ENCODE measurements at places on chromosomes 13 and 19. TPM values are rescaled to one million over a fixed set of nuclear protein-coding genes. Genes with fewer than 3 reads are reported as not detected.

DNA sequence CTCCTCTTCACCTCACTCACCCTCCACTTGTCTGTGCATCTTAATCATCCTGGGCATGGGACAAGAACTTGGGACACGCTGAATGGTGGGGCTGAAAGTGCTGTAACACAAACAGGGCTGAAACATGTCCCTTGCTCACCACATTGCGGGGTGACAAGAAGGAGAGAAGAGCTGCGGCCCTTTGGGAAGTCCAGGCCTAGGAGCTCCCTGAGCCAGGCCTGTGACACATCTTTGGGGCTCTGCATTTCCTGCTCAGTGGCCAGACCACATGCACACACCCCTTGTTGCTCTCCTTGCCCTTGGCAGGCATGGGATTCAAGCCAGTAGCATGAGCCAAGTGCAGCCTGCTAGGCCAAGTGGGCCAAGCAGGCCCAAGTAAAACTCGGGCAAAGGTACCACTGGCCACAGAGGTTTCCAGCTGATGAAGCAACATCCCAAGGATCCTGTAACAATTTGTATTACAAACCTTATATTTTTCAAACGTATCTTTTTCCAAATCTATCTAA, 1384.3 kb upstream of the PCDH20 start:
- no peaks in the 10 kb centered on the region for H3K4me1 ChIP-seq
- H3K27me3 ChIP-seq: no peaks in the 10 kb centered on the region
- H3K36me3 ChIP-seq: no peaks in the 10 kb centered on the region
- no peak overlapping the region for H3K27ac ChIP-seq
- H3K4me3 ChIP-seq: no peak overlapping the region

GRCh38 chr19:49042177-49042576, 1.5 kb upstream of the CGB5 start:
- no peak overlapping the region for H3K27ac ChIP-seq
- no peaks in the 10 kb centered on the region for H3K4me1 ChIP-seq
- no peaks in the 10 kb centered on the region for H3K36me3 ChIP-seq
- no peaks in the 10 kb centered on the region for H3K27me3 ChIP-seq
- H3K4me3 ChIP-seq: no peak overlapping the region

DNA sequence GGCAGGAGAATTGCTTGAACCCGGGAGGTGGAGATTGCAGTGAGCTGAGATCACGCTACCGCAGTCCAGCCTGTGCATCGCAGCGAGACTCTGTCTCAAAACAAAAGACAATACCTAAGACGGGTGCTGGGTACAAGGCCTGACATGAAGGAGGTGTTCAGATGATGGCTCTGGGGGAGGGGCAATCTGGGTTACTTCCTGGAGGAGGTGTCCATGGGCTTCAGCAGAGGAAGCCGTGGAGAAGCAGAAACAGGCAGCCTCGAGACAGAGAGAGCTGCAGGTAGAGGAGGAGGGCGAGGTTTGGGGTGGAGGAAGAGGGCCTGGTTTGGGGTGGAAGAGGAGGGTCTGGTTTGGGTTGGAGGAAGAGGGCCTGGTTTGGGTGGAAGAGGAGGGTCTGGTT, 3.6 kb downstream of the MISP start:
- H3K27me3 ChIP-seq: no peaks in the 10 kb centered on the region
- H3K36me3 ChIP-seq: peaks cover 1% of the 10 kb centered on the region
- H3K4me3 ChIP-seq: no peak overlapping the region
- DNase-seq: no peak

DNA sequence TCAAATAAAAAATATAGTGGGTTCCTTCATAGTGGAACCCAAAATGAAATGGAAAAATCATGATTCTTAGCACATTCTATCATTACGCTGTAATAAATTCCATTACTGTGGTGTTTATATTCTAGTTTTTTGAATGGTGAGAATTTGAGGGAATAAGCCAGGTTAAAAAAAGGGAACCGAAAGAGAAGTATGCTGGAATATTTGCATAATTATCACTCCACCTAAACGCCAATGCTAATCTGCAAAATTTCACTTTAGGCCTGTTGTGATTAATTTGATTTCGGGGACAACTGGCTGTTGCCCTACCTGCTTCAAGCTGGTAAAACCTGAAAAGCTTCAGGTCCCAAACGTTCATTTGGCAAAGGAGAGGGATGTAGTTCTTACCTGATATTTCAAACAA, 32.1 kb upstream of the SCEL start:
- H3K36me3 ChIP-seq: no peaks in the 10 kb centered on the region
- no peaks in the 10 kb centered on the region for H3K27me3 ChIP-seq
- DNase-seq: no peak
- no peak overlapping the region for H3K4me3 ChIP-seq

DNA sequence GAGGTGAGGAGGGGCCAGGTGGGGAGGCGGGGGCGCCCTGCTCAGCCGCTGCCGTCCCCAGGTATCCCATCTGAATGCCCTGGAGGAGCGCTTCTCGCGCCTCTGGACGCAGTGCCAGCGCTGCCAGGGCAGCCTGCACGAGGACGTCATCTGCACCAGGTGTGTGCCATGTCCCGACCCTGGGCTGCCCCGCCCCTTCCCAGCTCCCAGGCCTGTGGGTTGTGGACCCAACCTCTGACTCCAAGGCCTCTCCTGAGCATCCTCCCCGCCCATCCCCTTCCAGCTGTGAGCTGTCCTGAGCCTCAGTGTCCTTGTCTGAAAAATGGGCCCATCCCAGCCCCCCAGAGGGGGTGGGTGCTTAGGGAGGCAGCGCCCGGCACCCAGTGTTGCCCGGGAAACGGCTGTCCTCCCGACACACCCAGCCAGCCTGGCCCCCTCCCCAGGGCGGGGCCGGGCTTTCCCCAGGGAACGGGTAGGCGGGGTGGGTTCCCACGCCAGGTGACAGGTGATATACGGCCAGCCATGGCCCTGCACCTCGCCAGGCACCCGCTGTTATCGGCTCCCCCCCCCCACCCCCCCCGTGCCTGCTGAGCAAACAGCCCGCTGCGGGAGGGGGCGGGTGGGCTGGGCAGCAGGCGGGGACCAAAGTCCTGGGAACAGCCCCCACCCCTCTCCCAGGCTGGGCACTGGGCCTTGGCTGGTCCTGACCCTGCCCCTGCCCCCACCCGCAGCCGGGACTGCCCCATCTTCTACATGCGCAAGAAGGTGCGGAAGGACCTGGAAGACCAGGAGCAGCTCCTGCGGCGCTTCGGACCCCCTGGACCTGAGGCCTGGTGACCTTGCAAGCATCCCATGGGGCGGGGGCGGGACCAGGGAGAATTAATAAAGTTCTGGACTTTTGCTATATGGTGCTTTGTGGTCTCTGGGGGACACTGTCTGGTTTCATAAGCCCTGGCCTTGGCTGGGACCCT, 1.3 kb upstream of the SPIB start:
- H3K4me1 ChIP-seq: no peaks in the 10 kb centered on the region
- DNase-seq: peak; percentile 40
- H3K4me3 ChIP-seq: no peak overlapping the region
- no peaks in the 10 kb centered on the region for H3K27me3 ChIP-seq
- H3K27ac ChIP-seq: no peak overlapping the region
- peaks cover 36% of the 10 kb centered on the region for H3K36me3 ChIP-seq

- peaks cover 1% of the 10 kb centered on the region for H3K36me3 ChIP-seq
- no peak overlapping the region for H3K4me3 ChIP-seq
- no peak overlapping the region for H3K27ac ChIP-seq
- DNase-seq: no peak
- no peaks in the 10 kb centered on the region for H3K4me1 ChIP-seq
Measured at GRCh38 chr13:50850445-50850844, 7.0 kb upstream of the DLEU7 start.

DNA sequence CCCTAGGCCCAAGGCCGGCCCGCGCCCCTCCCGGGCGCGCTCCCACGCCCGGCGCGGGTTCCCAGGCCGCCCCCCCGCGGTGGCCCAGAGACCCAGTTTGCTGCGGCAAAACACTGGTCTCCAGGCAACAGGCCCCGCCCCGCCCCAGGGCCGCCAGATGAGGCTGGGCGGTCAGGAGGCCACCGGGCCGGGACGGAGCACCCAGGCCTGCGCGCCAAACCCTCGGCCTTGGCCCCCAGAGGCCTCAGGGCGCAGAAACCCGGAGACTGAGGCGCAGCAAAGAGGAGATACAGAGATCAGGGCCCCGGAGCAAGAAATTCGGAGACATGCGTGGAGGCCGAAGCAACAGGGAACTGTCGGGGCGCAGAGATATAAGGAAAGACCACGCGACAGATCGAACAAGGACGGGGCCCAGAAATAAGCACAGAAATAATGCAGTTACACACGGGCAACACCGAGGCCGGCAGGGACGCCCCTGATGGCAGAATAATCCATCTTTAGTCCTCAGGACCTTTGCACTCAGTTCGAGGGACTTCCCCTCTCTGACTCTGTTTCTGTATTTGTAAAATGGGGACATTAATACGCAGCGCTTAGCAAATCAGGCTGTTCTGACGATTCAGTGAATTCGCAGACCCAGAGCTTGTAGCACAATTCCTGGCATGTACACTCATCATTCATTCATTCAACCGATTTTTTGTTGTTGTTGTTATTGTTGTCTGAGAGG, 20.8 kb upstream of the ERCC1 start:
- H3K4me3 ChIP-seq: peak overlapping the region; percentile 94
- no peaks in the 10 kb centered on the region for H3K36me3 ChIP-seq
- peaks cover 2% of the 10 kb centered on the region for H3K4me1 ChIP-seq
- peak; percentile 95 for DNase-seq

GRCh38 chr13:27170516-27171243, 931 bp downstream of the USP12 start:
- peaks cover 5% of the 10 kb centered on the region for H3K4me1 ChIP-seq
- peak overlapping the region; percentile 57 for H3K27ac ChIP-seq
- H3K27me3 ChIP-seq: no peaks in the 10 kb centered on the region
- peak; percentile 69 for DNase-seq
- H3K36me3 ChIP-seq: no peaks in the 10 kb centered on the region

DNA sequence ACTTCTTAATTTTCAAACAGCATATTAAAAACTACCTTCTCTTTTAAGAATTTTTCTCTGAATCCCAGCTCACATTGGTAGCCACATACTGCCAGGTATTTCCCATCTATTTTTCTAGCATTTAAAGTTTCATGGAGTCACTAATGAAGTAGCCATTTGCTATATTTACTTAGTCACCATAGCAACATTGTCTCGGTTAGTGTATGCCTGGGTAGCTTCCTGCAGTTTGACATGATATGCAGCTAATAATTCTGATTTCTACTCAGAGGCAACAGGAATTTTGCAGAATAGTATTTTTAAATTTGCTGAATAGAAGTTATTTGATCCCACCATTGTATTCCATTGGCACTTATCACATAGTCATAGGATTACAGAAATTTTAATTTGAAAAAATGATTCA, 30.9 kb upstream of the KCTD4 start:
- H3K4me3 ChIP-seq: no peak overlapping the region
- no peak for DNase-seq
- H3K27me3 ChIP-seq: no peaks in the 10 kb centered on the region

DNA sequence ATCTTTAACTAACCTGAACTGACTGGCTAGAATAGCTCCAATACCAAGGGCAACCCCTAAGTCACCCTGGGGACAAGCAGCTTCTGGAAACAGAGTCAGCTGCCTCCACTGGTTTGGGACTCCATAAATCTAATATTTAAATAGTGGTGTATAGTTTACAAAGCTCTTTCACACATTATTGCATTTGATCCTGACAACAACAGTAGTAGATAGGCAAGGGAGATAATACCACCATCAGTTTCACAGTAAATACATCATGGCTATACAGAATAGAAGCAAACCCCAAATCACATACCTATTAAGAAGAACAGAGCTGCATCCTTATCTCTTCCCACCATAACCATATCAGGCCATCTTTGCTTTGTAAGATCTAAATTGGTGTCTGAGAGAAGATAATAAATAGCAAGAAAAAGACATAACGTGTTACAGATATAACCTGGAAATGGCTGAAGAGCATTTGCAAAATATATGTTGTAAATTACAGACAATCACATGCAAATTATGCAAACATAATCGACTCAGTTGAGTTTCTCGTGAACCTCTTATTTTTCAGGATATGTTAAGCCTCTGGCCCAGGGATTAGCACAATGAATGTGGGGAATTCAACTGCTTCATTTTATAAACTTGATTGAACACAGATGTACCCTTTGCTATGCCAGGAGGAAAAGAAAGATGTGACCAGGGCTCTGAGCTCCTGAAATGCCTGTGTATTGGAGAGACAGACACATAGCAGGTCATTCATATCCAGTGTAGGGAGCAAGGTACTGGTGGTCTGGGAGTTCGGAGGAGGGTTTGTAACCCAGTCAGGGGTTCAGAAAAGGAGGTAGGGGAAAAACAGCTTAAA, 142.5 kb downstream of the SLC7A1 start:
- H3K27me3 ChIP-seq: no peaks in the 10 kb centered on the region
- H3K36me3 ChIP-seq: peaks cover 8% of the 10 kb centered on the region
- DNase-seq: no peak
- no peak overlapping the region for H3K4me3 ChIP-seq
- no peaks in the 10 kb centered on the region for H3K4me1 ChIP-seq

- no peaks in the 10 kb centered on the region for H3K36me3 ChIP-seq
- no peak overlapping the region for H3K4me3 ChIP-seq
- H3K27me3 ChIP-seq: no peaks in the 10 kb centered on the region
- H3K27ac ChIP-seq: no peak overlapping the region
- DNase-seq: no peak
Measured at GRCh38 chr19:51022526-51022925, 3.0 kb upstream of the KLK10 start.

GRCh38 chr19:54002495-54003315, 11.3 kb downstream of the CACNG6 start:
- no peaks in the 10 kb centered on the region for H3K27me3 ChIP-seq
- H3K27ac ChIP-seq: no peak overlapping the region
- H3K36me3 ChIP-seq: no peaks in the 10 kb centered on the region
- H3K4me1 ChIP-seq: no peaks in the 10 kb centered on the region
- no peak for DNase-seq

- peaks cover 30% of the 10 kb centered on the region for H3K36me3 ChIP-seq
- no peak overlapping the region for H3K27ac ChIP-seq
- no peak for DNase-seq
Measured at GRCh38 chr19:50050406-50051227, 24.8 kb downstream of the ZNF473 start.

The SOHLH2 gene
- total RNA-seq: 0.92 TPM

Measured in H9 (cell line).